ENCODE measurements at places on chromosomes 16 and 17. TPM values are rescaled to one million over a fixed set of nuclear protein-coding genes. Genes with fewer than 3 reads are reported as not detected.

DNA sequence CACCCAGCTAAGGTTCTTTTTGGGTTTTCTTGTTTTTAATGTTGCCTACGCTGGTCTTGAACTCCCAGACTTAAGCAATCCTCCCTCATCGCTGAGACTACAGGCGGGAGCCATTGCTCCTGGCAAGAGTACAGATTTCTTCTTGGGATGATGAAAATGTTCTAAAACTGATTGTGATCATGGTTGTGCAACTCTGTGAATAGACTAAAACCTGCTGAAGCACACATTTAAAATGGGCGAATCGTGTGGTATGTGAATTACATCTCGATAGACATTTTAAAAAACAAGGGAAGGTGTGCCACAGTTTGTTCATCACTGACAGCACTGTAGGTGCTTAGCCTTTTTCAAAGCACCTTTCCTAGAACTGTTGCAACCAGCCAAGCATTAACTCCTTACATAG, 48.8 kb upstream of the CDH3 start:
- DNase-seq: no peak

DNA sequence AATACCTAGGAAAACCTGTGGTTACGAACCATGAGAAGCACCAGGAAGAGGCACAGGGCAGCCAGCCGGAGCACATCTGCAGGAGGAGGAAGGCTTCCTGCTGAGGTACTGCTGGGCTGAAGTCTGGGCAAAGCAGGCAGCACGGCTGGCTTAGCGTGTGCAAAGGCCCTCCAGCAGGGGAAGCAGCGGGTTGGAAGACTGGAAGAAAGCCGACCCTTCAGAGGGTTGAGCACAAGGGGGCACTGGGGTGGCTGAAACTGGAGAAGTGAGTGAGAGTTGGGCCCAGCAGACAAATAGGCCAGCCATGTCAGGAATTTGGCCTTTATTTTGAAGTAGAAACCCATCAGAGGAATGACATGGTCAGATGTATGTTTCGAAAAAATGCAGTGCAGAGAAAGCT, 12.1 kb upstream of the HSD3B7 start:
- no peak for DNase-seq

DNA sequence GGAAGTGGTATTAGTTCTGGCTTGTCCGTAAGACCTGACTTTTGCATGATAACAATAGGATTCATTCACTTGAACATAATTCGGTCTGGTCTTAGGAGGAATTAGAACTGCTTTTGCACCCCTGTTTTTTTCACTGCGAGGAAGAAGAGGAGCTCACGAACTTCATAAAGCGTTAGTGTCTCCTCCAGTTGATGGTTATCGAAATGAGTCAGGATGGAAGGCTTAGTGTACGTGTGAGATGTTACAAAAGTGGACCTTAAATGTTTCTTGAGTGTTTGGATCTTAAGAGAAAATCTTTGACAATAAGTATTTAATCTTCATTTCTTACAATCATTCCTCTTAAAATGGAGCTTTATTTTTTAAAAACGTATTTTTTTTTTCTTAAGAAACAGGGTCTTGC, 52.8 kb downstream of the USP10 start:
- DNase-seq: no peak

DNA sequence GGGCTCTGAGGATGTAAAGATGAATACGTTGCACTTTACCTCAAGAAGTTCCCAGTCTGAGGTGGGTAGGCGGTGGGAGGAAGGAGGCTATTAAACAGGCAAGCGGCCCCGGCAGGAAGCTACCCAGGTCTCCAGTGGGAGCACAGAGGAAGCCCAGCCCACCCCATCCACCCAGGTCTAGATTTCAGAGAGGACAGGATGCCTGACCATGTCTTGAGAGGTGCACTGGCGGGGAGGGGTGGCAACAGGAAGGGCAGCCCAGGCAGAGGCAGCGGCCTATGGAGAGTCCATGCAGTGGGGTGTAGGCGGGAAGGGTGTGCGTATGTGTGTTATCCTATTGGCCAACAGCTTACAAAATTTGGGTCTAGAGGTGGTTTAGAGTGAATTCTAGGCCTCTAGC, 13.9 kb downstream of the SARM1 start:
- no peak for DNase-seq

DNA sequence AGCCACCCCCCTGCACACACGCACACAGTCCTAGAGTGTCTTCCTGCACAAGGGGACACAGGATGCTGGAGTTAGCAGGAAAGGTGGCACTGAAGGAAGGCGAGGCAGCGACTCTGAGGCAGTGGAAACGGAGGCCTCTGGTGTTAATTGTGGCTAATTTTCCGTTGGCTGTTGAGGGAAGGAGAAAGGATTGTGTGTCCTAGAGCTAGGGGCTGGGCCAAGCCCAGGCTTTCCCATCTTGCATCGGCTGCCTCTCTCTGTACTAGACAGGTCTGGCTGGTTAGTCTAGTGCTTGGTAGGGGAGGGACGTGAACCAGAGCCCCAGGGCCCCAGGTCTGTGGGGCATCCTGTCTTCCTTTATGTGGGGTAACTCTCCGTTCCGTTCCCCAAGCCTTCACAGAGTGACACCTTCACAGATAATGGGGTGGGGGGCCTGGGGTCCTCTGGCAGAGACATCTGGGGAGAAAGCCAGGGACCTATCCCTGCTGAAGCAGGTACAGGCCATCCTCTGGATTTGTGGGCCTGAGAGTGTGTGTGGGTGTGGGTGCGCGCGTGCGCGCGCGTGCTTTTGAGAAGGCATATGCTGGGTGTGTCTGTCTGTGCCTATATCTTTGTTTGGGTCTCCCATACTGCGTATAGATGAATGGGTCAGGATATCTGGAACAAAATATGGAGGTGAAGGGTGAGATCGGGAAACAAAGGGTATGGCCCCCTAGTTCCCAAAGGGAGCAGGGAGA, at the start of gene CHD3:
TSS of gene CHD3 (plus strand) at position 606 of the 737 bp plus-strand sequence. CDS start 212 bp downstream, outside the sequence.
- DNase-seq: no peak

- DNase-seq: no peak
Observed at GRCh38 chr16:59733321-59733720, 999.2 kb upstream of the GOT2 start.

DNA sequence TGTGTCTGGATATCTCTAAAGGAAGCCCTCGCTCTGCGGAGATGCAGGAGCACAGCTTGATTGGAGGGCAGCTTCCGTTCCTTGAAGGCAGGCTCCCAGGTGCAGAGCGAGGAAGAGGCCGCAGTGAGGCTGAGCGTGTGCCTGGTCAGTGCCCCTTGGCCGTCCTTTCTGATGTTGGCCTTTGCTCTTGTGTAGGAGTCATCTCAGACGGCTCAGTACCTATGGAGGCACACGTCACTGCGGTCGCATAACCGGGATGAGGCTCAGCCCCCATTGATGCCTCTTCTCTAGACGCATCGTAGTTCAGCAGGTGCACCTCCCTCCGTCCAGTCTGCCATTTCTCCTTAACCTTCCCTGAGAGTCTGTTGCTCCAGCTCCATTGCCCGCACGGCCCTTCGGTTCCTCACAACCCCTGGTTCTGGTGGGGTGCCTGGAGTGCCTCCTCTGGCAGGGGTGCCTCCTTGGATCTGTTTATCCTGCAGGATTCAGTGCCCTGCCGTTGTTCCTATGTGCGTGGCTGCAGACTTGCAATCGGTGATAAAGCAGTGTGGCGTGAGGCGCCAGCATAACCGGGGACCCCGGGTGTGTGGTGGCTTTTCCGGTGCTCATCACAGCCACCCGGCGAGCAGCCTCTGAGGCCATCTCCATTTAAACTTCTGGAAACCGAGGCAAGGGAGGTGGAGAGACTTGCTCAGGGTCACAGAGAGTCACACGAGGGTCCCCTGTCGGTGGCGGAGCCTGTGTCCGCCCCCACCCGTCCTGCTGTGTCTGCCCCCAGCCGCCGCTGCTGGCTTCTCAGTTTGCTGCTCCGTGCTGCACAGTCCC, 188.8 kb upstream of the CHMP6 start:
- no peak for DNase-seq

GRCh38 chr16:4372001-4372577, 441 bp downstream of the VASN start:
- peak; percentile 62 for DNase-seq

GRCh38 chr17:75232786-75233185, 27.3 kb downstream of the NUP85 start:
- DNase-seq: no peak

- DNase-seq: no peak
Observed at GRCh38 chr17:80754846-80755245, 210.2 kb downstream of the RPTOR start.

DNA sequence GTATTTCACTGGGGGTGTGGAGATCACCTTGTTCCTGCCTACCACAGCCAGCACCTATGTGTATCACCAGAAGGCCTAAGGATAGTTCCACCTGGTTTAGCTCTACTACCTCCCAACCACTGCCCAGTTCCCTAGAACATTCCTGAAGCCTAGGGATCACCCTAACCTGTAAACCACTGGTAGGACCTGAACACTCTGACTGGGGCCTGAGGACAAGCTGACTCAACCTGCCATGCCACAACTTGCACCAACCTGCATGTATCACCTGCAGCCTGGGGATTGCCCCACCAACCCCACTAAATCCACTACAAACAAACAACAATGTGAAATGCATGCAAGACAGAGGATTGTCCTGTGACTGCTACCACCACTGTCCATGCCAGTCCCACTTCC, 128.1 kb downstream of the KIF2B start:
- no peak for DNase-seq

- peak; percentile 16 for DNase-seq
Observed at GRCh38 chr16:17076092-17076754, 394.5 kb downstream of the XYLT1 start.

DNA sequence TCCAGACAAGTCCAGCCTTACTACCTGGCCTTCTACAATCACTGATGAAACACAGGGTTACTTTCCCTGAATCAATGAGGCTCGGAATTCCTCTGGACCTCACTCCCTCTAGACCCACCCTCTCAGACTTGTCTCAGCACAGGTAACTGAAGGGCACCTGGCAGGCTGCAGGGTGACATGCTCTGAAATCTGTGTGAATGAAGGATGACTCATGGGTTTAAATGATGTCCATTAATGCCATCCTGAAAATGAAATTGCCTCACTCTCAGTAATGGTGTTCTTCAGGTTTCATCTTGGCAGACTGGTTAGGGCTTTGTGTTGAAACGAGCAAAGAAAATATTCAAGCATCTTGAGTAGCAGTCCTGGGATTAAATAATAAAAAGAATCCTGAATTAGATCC, 134.4 kb downstream of the MAF start:
- DNase-seq: no peak

DNA sequence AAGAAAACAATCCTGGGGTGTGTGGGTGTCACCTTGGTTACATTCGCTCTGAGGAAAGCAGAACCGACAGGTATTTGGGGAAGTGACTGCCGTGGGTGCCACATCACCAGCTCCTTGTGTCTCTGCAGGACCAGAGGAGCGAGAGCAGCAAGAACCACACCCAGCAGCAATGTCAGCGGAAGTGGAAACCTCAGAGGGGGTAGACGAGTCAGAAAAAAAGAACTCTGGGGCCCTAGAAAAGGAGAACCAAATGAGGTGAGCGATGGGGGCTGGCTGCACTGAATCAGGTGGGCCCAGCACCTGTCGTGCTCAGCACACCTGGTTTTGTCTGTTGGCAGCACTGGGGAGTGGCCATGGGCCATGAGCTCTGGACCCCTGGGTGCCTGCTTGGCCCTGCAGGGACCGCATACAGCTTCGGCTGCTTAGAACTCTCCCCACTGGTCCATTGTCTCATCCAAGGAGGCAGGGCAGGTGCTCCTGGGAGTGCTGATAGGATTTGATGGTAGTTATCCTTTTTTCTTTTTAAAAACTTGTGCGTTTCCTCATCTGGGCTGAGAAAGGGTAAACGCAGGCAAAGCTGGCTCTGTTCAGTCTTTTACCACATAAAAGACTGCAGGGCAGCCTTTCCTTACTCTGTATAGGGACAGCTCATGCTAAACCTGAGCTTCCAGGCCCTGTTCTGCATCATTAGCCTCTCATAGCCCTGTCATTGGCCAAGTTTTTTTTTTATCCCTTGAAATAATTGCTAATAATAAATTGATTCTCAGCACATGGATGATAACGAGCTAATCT, 29.4 kb downstream of the HMOX2 start:
- DNase-seq: no peak

- DNase-seq: no peak
Observed at GRCh38 chr16:68298907-68299561, 11.7 kb downstream of the SLC7A6OS start.

GRCh38 chr17:75645501-75645888, 12.3 kb downstream of the SMIM5 start:
- DNase-seq: peak; percentile 92

- no peak for DNase-seq
Observed at GRCh38 chr16:12646098-12646489, 157.6 kb downstream of the CPPED1 start.

DNA sequence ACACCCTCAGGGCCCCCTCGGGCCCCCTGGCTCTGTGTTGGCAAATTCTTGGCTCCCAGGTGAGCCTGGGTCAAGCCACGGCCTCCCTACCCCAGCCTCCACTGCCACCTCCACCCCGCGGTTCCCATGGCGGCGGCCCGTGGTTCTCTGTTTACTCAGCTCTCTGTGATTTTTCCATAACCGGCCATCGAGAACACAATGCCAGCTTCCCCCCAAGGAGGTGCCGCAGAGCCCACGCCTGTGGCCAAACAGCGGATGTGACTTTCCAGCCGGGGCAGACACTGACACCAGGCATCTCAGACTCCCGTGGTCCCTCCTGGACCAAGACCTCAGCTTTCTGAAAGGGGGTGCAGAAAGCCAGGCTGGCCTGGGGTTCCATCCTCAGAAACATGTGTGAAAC, 21.6 kb upstream of the ATP2A3 start:
- no peak for DNase-seq

GRCh38 chr16:81544261-81544660, 99.7 kb downstream of the CMIP start:
- DNase-seq: no peak

- no peak for DNase-seq
Observed at GRCh38 chr16:11218604-11218962, 37.4 kb downstream of the SOCS1 start.

Gene ALDH3A1
- total RNA-seq: not detected

Gene KRTAP2-1
- not detected for total RNA-seq

Gene MAPK8IP3
- total RNA-seq: 17.5 TPM

Gene CNTNAP4
- 2.6 TPM for total RNA-seq

Gene FNDC8
- total RNA-seq: not detected

Gene C16orf92
- not detected for total RNA-seq

Gene TAT
- total RNA-seq: not detected

Gene KRT39
- total RNA-seq: not detected

Gene KCNG4
- total RNA-seq: not detected

Gene SDR42E1
- total RNA-seq: 1.6 TPM

Gene STH
- not detected for total RNA-seq

Gene NETO2
- 54.7 TPM for total RNA-seq

Gene HOXB9
- 10.6 TPM for total RNA-seq

Gene CALB2
- 11.3 TPM for total RNA-seq
